Skeletal muscle cell (primary cell): ENCODE measurements at places on chromosomes 11 and 22.

DNA sequence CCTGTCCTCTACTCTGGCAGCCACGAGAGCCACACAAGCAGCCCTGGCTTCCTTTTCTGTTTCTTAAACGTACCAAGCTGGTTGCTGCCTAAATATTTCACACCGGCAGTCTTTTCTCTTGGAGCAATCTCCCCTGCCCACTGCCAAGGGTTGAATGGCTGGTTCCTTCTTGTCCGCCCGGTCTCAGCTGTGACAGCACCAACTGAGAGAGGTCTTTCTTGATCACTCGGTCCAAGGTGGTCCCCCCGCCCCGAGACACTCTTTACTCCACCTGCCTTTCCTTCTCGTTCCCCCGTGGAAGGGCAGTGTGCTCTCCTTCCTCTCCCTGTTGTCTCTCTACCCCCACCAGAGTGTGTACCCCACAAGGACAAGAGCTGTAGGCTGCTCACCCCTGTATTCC lies 33.7 kb upstream of the IGSF9B start:
- no peak for DNase-seq

DNA sequence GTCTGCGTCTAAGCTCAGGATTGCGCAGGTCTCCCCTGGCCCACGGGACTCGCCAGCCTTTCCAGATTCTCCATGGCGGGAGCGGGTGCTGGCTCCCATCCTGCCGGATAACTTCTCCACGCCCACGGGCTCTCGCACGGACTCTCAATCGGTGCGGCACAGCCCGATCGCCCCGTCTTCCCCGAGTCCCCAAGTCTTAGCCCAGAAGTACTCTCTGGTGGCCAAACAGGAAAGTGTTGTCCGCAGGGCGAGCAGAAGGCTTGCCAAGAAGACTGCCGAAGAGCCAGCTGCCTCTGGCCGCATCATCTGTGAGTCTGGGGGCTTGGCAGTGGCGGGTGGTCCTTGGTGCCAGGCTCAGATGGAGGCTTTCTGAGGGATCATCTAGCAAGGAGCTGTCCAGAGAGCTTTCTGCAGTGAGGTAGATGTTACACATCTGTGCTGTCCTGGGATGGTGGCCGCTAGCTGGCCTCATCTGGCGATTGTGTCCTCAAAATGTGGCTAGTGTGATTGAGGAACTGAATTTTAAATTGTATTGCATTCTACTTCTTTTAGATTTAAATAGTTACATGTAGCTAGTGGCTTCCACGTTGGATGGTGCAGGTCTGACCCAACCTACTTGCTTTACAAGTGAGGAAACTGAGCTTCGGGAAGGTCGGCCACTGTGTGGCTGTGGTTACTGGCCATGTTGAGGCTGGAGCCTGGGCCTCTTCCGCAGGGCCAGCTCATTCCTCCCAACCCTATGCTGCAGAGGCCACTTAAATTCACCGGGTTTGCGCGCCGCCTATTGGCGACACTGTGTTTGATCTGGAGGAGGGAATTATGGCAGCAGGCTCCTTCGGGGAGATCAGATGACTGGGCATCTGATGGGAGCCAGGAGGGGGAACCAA lies 6.7 kb downstream of the INCENP start:
- no peak for DNase-seq

- DNase-seq: no peak
Observed at GRCh38 chr11:47233051-47233450, 15.6 kb downstream of the ACP2 start.

- no peak for DNase-seq
Observed at GRCh38 chr22:46679706-46680269, 58.3 kb downstream of the CERK start.

GRCh38 chr11:72617080-72617762 lies 57.0 kb downstream of the PDE2A start:
- no peak for DNase-seq

GRCh38 chr11:75577207-75577606 lies 15.2 kb downstream of the SERPINH1 start:
- DNase-seq: no peak

- no peak for DNase-seq
Observed at GRCh38 chr11:64810891-64811272, 531 bp upstream of the MEN1 start.

GRCh38 chr22:30116362-30117117 lies 36.3 kb downstream of the HORMAD2 start:
- peak; percentile 38 for DNase-seq

DNA sequence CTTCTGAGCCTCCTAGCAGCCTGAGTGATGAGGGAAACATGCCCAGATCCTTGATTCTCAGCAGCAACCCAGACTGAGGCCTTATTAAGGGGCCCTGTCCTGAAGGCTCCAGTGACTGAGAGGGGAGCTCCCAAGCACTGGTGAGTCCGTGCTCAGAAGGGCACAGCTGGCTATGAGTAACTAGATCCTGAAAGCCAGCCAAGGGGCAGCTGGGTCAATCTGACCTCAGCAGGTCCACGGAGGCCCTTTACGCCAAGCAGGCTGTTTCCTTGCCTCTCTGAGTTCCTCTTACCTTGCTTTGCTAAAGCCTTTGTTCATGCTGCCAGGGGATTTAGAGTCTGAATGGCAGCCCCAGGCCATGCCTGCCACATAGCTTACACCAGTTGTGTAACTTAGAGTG lies 19.3 kb upstream of the MIEF1 start:
- DNase-seq: no peak

- no peak for DNase-seq
Observed at GRCh38 chr11:60511393-60511792, 3.8 kb upstream of the MS4A13 start.

GRCh38 chr22:50702261-50702671 lies 29.6 kb downstream of the SHANK3 start:
- no peak for DNase-seq

GRCh38 chr11:64839335-64839734 lies 5.1 kb downstream of the CDC42BPG start:
- DNase-seq: no peak

GRCh38 chr22:19766240-19766510 lies 5.6 kb downstream of the TBX1 start:
- no peak for DNase-seq

GRCh38 chr11:102589047-102589459 lies 36.1 kb downstream of the MMP20 start:
- no peak for DNase-seq

DNA sequence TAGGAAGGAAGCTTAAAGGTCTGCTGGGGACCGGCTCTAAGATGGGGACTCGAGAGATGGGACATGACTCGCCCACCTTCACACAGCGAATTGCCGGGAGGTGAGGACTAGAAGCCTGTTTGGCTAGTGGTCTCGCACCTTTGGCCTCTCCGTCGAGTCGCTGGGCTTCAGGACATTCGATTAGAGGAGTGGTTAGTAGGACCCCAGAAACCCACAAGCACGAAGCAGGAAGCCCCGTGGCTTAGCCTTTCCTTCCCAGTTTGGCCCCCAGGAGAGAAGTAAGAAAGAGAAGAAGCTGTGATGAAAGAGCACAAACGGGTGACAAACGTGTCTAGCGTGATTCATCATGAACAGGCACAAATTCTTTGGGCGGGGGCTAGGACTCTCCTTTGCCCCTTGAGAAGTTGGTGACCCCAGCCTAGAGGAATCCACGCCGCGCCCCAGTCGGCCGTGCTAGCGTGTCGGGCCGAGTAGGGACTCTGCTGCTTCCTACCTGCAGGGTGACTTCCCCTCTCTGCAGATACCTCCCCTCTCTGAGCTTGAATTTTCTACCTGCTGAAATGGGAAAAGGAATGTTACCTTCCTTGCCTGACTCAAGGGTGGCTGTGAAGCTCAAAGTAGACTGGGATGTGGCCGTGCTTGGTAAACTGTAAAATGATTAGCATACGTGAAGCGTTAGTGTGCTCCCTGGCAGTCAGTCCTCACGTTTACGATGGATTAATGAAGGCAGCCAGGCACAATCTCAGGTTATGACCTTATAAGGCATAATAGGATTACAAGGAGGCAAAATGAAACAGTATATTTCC lies 1.1 kb upstream of the ADM start:
- DNase-seq: no peak

DNA sequence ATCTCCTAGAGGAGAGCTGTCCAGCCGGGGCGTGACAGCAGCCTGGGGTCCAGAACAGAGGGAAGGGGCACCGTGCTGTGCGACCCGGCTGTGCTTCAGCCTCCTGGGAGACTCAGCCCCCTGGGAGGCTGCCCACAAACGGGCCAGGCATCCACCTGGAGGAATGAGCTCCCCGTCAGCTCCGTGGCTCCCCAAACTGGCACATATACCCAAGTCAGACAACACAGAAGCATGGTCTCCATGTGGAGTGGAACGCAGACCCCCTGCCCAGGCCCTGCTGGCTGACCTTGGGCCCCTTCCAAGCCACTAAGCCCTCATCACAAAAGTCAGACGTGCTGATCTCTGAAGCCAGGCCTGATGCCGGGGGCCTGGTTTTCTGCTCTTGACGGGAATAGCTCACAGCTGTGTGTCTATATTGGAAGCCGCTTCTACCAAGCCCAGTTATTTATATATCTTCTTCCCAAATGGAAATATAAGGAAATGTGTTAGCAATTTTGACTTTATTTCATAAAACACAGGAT lies 91.7 kb downstream of the BRD1 start:
- DNase-seq: no peak

DNA sequence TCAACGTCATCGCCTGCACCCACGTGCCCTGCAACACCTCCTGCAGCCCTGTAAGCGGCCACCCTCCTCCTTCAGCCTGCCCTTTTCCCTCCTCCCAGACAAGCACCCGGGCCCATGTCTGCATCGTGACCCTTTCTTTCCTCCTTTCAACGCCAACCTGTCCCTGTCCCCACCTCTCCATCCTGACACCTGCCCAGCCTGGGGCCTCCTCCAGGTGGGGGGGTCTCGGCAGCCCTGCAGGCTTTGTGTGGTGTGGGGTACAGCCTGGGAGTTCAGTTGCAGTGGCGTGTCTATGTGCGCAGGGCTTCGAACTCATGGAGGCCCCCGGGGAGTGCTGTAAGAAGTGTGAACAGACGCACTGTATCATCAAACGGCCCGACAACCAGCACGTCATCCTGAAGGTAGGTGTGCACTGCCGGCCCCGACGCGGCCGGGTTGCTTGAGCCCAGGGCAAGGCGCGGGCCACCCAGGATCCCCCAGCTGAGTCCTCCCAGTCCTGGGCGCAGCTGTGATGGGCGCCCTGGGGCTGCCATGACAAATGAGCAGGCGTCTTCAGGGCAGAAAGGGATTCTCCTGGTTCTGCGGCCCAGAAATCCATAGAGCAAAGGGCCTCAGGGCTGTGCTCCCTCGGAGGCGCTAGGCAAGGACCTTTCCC lies 33.7 kb downstream of the MUC2 start:
- no peak for DNase-seq

DNA sequence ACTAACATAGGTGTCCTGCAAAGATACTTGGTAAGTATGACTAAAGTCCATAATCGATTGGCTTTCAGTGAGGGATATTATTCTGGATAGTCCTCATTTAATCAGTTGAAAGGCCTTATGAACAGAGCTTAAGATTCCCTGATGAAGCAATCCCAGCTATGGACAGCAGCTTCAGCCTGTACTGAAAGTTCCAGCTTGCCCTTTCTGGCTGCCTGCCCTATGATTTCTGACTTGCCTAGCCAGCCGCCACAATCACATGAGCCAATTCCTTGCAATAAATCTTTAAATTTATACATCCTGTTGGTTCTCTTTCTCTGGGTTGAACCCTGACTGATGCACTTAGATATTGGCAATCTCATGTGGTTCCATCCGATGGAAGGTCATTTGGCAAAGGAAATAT lies 759.0 kb upstream of the API5 start:
- no peak for DNase-seq

GRCh38 chr11:129815596-129816461 lies at the start of gene TMEM45B:
TSS of gene TMEM45B (plus strand) at chr11:129815848. CDS start at chr11:129852483, 36,635 bp downstream.
- no peak for DNase-seq

DNA sequence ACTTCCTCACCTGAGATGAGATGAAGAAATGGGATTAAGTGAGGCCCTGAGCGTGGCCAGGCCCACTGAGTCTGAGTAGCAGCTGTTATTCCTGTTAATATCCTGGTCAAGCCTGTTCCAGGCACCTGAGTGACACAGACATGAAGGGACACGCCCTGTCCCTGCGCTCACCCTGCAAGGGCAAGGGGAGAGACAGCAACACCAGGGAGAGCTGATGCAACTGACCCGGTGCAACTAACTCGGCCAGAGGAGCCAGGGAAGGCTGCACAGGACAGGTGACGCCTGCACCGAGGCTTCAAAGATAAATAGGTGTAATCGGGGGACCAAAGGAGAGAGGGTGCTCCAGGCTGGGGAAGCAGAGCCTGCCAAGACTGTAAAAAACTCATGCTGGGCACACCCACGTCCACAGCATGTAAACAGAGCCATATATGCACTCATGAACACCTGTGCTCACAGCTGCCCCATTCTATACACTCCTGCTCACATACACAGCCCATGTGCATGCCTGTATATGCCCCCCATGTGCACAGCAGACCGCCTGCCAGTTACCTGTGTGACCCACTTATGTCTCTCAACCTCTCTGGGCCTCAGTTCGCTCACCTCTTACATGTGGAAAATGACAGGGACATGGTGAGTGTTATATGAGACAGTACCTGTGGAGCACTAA lies 22.8 kb upstream of the GCAT start:
- DNase-seq: no peak

DNA sequence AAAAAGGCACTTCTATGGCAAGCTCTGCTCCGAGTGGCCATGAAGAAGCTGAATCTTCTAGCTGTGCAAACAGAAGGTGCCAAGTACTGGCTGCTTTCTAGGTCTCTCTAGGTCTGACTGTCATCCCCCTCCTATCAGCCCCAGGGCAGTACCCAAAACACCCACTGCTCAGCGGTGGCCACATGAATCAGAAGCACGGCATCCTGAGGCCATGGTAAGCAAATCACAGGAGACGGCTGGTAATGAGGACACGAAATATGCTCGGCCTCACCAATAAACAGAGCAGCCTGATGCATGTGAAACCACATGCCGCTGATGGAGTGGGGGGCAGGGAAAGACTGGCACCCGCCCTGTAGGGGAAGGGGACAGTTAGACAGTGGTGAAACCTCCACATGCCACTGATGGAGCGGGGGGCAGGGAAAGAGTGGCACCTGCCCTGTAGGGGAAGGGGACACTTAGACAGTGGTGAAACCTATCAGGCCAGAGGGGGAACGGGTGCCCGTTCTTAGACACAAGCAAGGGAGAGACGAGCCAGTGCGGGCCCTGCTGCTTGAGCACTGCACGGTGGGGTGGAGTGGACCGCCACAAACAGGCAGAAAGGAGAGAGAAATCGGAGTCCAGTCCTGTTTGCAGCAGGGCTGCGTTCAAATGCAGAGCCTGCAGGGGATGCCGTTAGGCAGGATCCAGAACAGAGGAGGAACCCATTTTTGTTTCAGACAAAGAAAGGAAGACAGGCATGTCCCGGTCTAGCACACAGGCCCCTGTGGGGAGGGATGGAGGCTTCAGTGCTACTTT lies 29.9 kb upstream of the MOB2 start:
- no peak for DNase-seq

GRCh38 chr22:36550701-36551495 lies 21.9 kb upstream of the EIF3D start:
- DNase-seq: no peak

DNA sequence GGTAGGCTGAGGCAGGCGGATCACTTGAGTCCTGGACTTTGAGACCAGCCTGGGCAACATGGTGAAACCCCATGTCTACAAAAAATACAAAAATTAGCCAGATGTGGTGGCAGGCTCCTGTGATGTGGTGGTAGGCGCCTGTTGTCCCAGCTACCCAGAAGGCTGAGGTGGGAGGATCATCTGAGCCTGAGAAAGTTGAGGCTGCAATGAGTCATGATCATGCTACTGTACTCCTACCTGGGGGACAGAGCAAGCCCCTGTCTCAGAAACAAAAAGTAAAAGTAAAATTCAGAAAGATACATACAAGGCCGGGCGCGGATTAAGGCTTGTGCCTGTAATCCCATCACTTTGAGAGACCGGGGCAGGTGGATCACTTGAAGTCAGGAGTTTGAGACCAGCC lies 6.3 kb downstream of the LDHAL6A start:
- DNase-seq: no peak

GRCh38 chr22:29256606-29257325 lies 11.0 kb downstream of the RHBDD3 start:
- DNase-seq: no peak
